H1 (cell line): ENCODE measurements at places on chromosomes 5 and 9.
A peak's percentile ranks its signal among the peaks of the same experiment; 100 is the strongest.

DNA sequence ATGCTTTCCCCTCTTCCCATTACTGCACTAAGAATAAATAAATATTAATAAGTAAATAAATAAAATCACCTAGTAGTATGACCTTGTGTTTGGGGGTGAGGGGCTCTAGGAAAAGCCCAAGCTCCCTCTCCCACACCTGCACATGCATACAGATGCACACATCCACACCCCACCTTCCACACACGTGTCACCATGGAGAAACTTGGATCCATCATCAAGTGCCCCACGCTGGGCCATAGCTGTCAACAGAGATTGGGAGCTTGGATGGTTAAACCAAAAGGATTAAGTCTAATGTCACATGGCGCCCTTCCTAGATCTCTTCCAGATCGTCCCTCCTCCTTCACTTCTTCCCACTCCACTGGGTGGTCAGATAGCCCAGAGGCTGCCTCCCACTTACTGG lies 37.0 kb downstream of the TMEM215 start:
- DNase-seq = no peak

DNA sequence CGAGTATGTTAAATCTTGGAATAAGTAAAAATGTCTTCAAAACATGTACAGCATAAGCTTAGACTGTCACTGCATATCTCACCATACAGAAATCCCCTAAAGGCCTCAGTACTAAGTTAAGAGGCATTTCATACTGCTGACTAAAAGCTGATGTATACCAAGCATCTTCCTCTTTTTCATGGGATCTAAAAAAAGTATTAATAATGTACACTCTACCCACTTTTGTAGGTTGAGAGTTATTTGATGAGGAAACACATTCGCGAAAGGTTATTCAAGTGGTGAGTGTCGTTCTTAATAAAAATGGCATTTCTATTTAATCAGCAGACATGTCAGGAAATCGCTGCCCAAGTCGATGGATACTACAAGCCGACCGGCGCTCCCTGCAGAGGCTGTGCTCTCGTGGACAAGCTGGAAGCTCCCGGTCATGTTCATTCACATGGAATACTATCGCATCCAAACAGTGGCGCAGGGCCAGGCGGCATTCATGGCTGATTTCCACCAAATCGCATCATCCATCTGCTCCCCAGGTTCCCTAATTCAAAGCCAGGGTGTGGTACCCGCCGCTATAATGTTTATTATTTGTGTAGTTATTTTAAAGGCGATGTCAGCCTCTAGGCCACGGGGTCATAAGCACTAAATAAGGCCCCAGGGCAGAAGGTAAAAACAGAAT lies 724 bp downstream of the SGTB start:
- DNase-seq = no peak

DNA sequence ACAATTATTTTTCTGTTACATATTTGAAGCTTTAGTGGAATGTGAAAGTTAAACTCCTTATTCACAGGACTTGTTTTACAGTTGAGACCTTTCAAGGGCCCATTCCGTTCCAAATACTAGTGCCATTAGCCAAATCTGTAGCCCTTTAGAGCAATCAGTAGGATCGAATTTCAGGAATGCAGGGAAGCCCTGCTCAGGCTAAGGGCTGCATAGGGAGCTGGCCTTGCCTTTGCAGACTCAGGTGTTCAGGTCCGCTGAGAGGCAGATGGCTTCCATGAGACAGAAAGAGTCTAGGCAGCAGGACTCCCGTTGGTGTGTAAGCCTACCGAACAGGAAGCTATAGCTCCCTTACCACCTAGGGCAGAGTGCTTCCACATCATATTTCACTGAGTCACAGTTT lies 150.1 kb upstream of the SLC27A6 start:
- DNase-seq = peak; percentile 36

GRCh38 chr9:72460342-72461312 lies 60.8 kb upstream of the TMC1 start:
- DNase-seq = no peak

DNA sequence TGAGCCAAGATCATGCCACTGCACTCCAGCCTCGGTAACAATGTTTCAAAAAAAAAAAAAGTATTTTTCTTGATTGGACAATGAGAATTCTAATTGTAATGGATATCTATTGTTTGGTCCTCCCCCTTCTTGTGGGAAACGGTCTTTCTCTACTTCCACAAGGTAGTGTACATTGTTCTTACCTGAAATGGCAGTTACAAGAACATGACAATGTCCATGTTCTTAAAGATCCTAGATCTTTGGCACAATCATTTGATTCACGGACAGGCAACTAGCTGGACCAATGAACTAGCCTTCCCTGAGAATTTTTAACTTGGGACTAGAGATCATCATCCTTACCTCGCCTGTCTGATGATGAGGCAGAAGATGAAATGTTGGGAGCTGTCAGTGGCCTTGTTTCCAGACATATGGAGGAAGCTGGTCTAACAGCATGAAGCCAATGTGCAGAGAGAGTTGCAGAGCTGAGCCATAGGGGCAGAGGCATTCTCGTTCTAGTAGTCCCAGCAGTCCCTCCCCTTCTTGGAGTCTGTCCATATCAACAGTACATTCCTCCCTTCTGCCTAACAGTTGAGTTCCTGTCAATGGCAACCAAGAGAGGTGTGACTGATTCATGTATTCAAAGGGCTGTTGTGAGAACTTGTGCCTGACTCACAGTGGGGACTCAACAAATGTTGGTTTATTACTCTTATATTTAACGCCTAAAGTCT lies 2.1 kb upstream of the MARCHF6 start:
- DNase-seq = no peak

- DNase-seq = no peak
Measured at GRCh38 chr9:75803130-75803529, 87.3 kb upstream of the PCSK5 start.

DNA sequence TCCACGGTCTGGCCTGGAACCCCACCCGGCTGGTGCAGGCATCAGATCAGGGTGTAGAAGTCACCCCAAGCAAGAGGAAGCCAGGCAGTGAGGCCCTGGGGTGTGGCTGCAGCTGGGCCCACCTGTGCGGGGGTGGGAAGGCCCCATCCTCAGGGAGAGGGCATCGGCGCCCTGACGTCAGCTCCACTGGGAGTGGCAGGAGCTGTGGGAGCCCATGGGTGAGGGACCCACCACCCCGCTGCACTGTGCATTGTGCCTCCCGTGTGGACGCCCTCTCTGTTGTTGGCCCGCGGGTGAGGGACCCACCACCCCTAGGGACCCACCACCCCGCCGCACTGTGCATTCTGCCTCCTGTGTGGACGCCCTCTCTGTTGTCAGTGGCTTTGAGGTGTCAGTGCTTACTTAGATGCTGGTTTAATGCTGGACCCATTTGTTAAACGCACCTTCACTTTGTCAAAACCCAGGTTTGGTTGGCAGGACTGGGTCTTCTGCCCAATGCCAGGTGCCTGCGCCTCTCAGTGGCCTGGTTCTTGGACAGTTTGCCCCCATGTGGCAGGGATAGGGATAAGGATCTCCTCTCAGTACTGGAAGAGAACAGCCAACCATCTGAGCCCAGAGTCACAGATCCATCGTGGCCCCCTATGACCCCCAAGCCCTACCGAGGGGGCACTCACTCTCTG lies 6.9 kb upstream of the EXOC3 start:
- DNase-seq = no peak

DNA sequence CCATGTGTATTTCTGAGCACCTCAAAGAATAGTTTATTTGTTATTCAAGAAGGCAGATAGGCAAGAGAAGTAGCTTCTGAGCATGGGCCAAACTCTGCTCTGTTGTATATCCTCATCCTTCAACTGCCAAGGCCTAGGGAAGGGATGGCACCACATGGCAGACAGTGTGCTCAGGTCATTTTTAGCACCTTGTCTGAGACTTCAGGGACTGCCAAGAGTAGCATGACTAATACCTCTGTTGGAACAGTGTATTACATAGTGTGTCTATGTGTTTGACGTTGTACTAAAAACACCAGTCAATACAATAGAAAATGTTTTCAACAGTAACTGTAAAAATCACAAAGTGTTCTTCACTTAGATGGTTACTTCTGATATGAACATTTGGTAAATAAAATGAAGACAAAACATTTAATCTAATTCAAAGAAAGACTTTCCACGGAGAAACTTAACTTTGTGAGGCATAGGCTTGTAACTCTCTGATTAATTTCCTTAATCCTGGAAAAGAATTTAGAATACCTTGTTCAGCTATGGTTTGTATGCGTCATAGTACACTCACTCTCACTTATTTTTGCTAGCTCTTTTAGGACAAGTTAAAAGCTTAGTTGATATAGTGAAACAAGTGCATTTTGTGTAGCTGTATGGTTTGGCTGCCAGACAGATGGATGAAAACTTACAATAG lies 318.4 kb upstream of the RIOK2 start:
- no peak for DNase-seq

- DNase-seq = no peak
Measured at GRCh38 chr5:124755041-124755440, 8.6 kb upstream of the ZNF608 start.

GRCh38 chr9:126112135-126112720 lies 214.4 kb upstream of the MVB12B start:
- DNase-seq = no peak

GRCh38 chr9:14584571-14584970 lies 108.7 kb downstream of the ZDHHC21 start:
- no peak for DNase-seq

- no peak for DNase-seq
Measured at GRCh38 chr9:134442486-134443173, 116.4 kb downstream of the RXRA start.

GRCh38 chr5:133468596-133468995 lies 143.7 kb downstream of the FSTL4 start:
- DNase-seq = no peak

DNA sequence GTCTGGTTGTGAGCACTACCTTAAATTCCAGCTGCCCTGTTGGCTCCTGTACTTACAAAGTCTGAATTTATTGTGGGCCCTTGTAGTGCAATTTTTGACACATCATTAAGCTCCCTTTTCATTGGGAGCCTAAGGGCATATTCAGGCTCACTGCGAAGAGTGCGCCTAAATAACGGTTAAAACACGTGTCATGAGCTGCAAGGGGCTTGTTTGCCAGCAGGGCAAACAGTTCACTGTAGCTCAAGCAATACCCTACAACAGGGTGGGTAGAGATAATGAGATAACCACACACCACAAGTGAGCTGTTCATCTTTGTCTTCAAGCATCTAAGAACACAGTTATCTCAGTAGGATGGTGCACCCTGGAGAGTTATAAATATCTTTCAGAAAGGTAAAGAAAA lies 214.2 kb downstream of the SLF1 start:
- DNase-seq = no peak

DNA sequence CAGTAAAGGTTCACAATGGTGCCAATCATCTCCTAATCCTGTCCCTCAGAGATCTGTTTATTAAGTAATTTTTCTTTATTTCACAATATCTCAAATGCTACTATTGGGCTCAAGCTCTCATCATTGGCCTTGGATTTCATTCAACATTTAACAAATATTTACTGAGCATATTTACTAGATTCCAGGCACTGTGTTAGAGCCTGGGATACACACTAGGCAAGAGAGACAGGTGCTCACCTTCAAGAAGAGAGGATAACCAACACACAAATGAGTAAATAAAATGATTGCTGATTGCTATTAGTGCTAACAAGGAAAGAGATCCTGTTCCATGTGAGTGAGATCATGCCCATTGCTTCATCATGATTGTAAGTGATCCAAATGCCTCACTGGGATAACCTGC lies 27.4 kb downstream of the PPP2R2B start:
- no peak for DNase-seq

DNA sequence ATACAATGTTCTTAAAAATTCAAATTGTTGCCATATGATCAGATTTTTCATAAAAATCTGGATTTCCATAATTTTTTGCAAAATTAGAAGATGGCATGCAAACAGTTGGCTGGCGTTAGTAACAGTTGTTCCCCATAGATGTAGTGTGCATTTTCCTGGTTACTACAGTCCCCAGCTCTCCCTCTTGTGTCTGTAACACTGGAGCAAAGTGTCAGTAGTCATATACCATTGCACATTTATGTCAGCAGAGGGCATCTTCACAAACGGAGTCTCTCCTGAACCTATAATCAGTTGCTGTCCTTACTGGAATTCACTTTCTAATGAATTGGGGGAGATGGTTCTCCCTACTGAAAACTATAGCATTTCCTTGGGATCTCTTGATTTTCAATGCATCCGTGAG lies 44.7 kb upstream of the DMAC1 start:
- DNase-seq = no peak

DNA sequence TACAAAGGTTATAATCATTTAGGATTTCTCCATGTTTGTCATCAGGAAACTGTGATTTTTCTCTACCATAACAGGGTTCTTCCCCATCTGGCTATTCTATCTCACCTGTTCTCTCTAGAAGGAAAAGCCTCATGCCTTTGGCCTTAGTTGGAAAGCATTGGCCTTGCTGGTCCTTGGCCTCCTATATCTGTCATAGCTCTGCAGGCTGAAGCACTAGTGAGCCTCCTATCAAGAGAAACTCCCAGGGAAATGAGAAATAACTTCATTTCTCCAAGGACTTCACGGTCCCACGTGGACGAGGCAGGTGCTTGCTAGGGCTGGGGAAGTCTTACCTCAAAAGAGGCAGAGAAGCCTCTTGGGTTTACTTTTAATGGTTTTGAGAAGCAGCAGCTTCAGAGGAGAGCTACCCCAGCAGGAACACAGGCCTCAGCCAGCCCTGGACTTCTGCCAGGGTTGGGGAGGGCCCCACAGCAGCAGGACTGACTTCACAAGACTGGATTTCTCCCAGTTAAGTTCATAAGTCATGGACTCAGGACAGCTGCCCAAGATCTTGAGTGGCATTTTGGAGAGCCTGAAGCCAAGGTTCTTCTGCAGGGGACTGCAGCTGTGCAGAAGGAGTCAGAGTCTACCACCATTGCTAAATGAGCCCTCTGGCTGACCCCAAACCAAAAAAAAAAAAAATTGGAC lies 15.8 kb upstream of the PSAT1 start:
- no peak for DNase-seq
